Vagina (tissue), 2 donors: ENCODE measurements at places on chromosomes 5 and 9. TPM values are rescaled to one million over a fixed set of nuclear protein-coding genes. Genes with fewer than 3 reads are reported as not detected.

The TXNDC8 gene
- total RNA-seq, result not detected

The MYORG gene
- total RNA-seq, result 4.4 TPM

The WNT8A gene
- total RNA-seq, result not detected

The TAF11L10 gene
- not detected for total RNA-seq

The NDUFA8 gene
- total RNA-seq, result 32.4 TPM

The AK6 gene
- 17.4 TPM for total RNA-seq

The OR1Q1 gene
- not detected for total RNA-seq

The CCIN gene
- not detected for total RNA-seq

The TIMD4 gene
- not detected for total RNA-seq

The C9orf153 gene
- total RNA-seq, result not detected

The PCDHGA2 gene
- 6.1 TPM for total RNA-seq

The CFAP77 gene
- not detected for total RNA-seq
